ENCODE measurements at places on chromosomes 2 and 18.
A peak's percentile ranks its signal among the peaks of the same experiment; 100 is the strongest.

- no peak for DNase-seq
Measured at GRCh38 chr2:171564463-171564862, 42.2 kb downstream of the CYBRD1 start.

GRCh38 chr2:231717281-231718171 lies 9.2 kb downstream of the PTMA start:
- DNase-seq = peak; percentile 53

DNA sequence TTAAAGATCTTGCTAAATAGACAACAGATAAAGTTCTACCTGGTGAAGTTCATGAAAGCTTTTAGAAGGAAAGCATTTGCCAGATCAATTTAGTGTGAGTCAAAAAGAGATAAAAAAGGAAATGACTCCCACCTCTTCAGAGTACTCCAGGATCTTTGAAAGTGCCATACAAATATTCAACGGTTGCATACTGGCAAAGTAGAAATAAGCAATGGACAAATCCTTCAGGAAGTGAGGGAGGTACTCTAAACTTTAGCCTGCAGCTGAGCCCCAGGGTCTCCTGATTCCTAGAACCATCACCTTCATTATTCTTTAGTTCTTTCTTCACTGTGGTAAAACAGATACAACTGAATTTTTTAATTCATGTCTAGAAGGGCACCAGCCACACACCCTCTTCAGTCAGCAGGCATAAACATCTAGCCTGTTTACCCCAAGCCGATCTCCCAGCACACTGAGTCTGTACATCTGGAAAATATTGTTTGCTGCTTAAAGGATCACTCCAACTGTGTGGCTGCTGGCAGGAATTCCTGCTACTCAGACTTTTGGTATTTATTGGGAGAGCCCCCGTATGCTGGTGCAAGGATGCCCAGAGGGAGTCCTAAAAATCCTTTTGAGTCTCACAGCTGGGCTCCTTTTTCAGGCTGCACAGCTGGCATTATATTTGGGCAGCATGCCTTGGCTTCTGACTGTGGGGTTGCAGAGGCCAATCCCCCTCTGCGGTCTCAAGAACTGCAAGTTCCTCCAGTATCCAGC lies 72.3 kb upstream of the SESTD1 start:
- DNase-seq = no peak

GRCh38 chr2:39419282-39420223 lies 17.5 kb downstream of the MAP4K3 start:
- DNase-seq = no peak

DNA sequence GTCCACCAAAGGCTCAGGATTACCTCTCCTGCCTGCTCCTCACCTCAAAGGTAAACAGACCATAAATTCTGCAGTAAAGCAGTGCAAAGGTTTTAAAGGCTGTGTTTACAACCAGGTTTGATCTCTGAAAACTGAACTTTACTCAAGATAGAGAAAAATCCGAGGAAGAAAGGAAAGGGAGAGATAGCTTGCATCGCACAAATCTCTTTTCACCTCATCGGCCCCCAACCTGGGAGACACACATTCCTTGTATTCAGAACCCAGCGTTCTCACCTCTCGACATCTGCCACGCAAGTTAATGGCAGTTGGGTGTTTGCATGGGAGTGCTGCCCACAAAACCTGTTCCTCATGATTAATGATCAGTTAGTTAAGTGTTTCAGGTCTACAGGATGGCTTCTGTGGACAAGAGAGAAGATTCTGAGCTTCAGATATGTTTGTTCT lies 72.6 kb downstream of the GATA6 start:
- no peak for DNase-seq

GRCh38 chr2:102355526-102356380 lies at the start of gene IL18R1:
IL18R1 (plus strand) TSS chr2:102355796; CDS start chr2:102362661, 6,865 bp downstream.
- peak; percentile 4 for DNase-seq
